SHP77 treated with DMSO at 0.1 percent for 48 hours (cell line): ENCODE measurements at places on chromosomes 7 and 10.

DNA sequence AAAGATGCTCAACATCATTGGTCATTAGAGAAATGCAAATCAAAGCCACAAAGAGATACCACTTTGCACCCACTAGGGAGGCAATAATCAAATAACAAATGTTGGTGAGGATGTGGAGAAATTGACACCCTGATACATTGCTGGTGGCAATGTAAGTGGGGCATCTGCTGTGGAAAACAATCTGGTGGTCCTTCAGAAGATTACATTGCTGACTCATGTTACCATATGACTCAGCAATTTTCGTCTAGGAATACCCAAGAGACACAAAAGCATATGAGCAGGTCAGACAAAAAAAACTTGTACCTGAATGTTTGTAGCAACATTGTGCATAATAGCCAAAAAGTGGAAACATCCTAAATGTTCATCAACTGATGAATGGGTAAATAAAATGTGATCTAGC, 4.9 kb upstream of the CLDN3 start:
- DNase-seq, result no peak

DNA sequence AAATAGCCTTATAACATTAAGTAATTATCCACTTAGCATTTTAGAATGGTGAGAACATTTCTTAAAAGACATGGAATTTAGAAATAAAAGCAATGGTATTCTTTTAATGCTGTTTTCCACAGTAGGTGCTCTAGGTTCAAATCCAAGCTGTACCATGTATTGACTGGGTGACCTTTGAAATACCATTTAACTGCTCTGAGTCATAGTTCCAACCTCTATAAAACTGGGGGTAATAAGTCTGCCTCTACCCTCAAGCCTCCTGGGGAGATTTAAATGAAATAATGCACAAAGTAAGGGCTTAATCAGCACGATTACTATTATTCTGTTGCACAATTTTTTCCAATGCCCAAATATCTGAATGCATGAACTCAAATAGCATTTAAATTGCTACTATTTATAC, 236.4 kb upstream of the CCDC6 start:
- no peak for DNase-seq

- no peak for DNase-seq
These were observed 26.0 kb downstream of the VIPR2 start for GRCh38 chr7:159118623-159119022.

DNA sequence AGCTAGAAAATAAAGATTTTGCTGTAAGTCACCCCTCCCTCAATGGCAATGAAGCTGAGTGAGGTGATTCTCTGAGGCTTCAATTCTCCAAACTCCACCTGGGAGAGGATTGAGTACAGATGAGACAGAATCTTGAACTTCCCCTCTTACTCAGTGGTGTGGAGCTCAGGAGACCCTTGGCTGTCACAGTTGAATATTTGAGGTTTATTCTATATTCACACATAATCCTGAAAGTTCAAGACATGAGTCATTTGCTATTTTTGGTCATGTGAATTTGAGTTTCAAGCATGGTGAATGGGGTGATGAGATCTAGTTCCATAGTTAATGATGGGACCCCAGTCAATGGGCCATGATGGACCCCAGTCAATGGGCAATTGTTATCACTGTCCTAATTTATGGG, 13.9 kb upstream of the TECTB start:
- DNase-seq, result no peak

GRCh38 chr10:86579883-86580520, 58.4 kb upstream of the WAPL start:
- DNase-seq, result no peak

- DNase-seq, result no peak
These were observed 245.7 kb downstream of the STK31 start for GRCh38 chr7:23955600-23956149.

DNA sequence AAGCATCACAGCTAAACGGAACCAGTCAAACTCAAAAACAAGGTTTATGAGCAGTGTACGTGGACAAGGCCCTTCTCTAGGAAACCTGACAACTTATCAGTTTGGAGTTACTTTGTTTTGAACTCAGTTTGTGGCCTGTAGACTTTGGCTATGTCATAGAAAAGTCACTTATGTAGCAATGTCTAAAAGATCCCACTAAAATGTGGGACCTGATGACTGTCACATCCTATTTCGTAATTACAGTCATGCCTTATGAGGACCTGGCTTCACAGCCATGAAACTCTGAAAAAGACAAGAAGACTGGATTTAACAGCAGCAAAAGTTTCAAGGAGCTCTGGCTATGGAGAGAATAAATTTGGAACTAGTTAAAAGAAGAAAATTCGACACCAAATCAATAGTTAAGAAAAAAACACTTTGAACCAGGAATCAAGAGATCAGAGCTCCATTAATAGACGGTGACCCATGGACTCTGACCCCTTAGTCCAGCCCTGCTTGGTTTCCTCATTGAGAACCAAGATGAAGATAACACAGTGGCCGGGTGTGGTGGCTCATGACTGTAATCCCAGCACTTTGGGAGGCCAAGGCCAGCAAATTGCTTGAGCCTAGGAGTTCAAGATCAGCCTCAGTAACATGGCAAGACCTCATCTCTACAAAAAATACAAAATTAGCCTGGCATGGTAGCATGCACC, 204.3 kb downstream of the SFMBT2 start:
- DNase-seq, result no peak

DNA sequence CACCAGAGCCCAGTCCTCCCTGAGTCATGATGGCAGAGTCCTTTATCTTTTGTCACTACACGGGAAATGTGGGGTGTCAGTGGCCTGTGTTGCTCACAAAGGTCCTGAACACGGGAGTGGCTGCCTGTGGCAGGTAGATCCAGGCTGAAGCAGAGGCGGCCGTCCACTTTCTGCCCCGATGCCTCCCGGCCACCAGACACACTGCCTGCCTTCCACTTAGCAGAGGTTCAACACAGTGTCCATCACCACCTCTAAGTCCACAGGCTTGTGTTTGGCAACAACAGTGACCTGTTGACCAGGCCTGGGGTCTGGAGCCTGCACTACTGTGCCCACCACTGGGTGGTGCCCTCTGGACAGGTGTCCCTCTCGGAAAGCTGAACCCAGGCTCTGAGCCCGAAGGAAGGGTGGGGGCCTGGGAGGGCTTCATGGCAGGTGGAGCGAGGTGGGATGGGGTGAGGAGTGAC, 49.9 kb upstream of the CAMK2B start:
- no peak for DNase-seq

DNA sequence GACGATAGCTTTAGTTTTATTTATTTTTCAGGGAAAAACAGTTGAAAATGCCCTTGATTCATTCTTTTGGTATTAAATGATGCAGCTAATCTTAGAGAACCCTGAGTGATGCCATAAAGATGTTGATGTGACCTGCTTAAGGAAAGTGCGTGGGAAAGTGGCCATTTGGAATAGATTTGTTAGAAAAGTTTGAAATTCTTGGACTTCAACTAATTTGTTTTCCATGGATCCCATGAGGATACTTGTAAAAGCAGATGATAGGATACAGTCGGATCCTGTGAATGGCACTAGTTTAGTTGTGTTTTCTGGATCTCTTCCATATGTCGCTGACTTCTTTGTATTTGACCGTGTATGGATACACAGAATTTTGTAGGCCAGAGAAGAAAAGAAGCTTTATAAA, 69.0 kb downstream of the SEPTIN7 start:
- DNase-seq, result no peak

DNA sequence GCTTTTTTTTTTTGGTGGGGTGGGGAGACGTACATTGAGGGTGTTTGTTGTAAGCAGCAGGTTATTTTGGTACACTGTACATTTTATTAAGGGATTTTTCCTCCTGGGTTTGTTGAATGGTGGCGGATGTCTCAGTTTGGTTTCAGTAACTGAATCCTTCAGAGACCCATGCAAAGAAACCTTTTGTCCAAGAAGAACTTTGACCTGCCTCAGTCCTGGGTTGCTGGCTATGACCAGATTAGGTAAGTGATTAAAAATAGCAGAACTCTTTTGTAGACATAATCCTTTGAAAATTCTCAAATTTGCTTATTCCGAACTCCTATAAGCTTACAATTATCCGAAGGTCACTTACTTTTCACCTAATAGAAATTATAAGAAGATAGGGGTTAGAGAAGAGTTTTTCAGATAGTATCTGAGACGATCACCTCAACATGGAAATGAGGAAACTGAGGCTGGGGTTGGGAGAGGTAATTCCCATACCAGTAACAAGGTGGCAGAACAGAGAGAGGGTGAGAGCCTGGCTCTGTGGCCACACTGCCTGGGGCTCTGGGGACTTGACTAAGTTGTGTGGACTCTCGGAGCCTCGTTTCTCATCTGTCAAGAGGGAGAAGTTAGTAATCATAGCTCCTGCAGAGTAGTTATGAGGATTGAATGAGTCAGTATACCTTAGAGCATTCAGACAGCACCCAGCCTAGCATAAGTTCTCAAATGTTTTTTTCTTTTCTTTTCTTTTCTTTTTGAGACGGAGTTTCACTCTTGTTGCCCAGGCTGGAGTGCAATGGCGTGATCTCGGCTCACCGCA, 87.4 kb downstream of the CCNY start:
- DNase-seq, result no peak

DNA sequence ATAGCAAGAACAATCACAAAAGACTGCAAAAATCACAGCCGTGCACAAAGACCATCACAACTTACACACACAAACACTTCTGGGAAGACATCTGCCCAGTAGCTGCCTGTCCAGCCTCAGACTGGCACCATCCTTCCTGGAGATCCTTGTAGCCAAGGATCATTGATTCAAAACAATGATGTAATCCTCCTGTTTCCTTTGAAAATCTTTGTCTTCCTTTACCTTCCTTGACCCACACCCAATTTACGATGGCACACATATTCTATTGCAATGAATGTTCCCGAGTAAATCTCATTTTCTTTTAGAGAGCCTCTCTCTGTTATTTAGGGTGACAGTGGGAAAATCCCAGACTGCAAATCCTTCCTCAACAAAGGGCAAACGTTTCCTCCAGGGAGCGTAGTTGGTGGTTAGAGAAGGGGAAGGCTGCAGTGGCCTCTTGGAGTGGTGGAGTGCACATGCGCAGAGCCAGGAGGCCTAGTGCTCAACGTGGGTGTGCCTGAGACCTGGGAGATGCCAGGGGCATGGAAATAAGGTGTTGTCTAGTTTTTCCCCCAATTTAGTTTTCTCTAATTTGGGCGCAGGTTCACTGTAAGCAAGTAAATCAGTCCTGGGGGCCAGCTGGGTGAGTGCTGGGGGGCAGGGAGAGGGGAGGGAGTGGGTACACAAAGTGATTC, 3.1 kb upstream of the INPP5A start:
- DNase-seq, result no peak

- no peak for DNase-seq
These were observed 151.3 kb downstream of the GALNT11 start for GRCh38 chr7:152176797-152177196.

DNA sequence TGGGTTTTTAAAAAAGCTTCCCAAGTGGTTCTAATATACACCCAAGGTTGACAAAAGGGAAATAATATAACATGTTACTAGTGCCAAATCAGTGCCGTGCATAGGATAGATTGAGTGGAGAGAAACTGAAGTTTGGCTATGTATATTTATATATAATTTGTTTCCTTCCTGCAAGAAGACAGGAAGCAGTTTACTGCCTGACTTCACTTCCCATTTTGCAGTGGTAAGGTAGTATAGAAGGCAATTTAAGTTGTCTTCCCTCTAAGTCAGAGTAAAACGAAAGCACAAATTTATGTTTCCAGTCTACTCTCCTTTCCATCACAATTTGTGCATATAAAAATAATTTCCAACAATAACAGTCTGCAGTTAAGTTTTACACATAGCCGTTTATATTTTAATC, 3.4 kb upstream of the HYCC1 start:
- DNase-seq, result no peak

DNA sequence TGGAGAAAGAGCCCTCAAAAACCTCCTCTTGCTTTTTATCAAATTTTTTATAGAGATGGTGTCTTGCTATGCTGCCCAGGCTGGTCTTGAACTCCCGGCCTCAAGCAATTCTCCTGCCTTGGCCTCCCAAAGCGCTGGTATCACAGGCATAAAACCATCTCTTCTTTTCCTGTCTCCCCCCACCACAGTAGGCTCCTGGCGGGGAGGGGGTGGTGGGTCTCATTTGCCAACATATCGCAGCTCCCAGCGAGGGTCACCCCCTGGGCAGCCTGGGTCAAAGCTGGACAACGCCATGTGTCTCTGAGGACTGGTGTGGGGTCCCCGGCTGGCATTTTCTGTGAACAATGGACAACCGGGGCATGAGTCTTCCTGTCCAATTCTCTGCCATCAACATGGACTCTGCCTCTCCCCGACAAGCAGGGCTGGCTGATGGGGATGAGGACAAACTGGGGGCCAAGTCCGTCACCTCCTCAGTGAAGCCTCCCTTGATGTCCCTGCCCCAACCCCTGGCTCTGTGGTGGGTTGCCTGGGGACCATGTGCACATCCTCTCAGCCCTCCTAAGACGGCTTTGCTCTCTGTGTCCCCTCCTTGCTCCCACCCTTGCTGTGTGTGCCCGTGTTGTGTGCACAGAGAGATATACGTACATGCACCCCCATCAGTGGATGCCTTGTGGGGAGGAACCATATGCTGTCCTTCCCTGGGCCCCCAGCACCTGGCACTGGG, 86.4 kb upstream of the GNA12 start:
- DNase-seq, result no peak

DNA sequence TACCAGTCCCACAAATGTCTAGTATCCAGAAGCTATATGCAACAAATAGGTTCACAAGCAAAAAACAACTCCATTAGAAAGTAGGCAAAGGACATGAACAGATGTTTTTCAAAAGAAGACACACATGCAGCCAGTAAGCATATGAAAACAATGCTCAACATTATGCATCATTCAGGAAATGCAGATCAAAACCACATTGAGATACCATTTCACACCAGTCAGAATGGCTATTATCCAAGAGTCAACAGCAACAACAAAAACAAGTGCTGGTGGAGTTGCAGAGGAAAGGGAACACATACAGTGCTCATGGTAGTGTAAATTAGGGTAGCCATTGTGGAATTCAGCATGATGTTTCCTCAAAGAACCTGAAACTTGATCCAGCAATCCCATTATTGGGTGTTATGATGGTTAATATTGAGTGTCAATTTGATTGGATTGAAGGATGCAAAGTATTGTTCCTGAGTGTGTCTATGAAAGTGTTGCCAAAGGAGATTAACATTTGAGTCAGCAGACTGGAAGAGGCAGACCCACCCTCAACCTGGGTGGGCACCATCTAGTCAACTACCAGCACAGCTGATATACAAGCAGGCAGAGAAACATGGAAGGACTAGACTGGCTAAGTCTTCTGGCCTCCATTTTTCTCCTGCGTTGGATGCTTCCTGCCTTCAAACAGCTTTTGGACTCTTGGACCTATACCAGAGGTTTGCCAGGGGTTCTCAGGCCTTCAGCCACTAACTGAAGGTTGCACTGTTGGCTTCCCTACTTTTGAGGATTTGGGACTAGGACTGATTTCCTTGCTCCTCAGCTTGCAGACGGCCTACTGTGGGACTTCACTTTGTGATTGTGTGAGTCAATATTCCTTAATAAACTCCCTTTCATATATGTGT, 218.4 kb upstream of the SEMA3D start:
- no peak for DNase-seq

GRCh38 chr7:116980354-116980753, 27.1 kb downstream of the ST7 start:
- DNase-seq, result no peak
